ENCODE measurements at places on chromosomes 6 and 20. TPM values are rescaled to one million over a fixed set of nuclear protein-coding genes. Genes with fewer than 3 reads are reported as not detected.

DNA sequence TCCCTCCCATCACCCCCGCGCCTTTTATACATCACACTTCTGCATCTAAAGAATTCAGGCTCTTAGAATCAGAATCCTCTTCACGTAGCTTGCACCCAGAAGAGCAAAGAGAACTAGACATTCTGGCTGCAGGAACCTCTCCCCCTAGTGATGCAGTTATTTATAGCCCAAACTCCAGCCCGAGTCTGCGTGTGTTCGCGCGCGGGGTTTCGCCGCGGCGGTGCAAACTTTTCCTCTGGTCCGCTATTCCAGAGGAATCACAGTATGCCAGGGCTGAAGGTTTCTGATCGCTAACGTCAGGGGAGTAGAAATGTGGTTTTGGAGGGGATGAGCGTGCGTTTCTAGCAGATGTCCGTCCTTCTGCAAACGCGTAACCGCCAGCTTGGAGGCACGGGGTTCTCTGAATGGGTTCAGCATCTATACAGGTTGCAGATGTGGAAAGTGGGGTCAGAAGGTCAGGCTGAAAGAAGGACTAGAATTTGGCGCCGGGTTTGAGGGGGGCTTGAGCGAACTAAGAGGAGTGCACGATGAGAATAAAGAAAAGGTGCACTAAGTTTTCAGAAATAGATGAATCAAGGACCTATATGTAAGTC lies 1.8 kb downstream of the EPHA7 start:
- H3K4me3 ChIP-seq: no peak overlapping the region
- no peak for DNase-seq
- H3K27ac ChIP-seq: no peak overlapping the region
- H3K27me3 ChIP-seq: no peaks in the 10 kb centered on the region
- H3K36me3 ChIP-seq: no peaks in the 10 kb centered on the region

GRCh38 chr20:25344634-25345033 lies 46.0 kb downstream of the ABHD12 start:
- no peak overlapping the region for H3K27ac ChIP-seq
- no peaks in the 10 kb centered on the region for H3K4me1 ChIP-seq
- no peaks in the 10 kb centered on the region for H3K36me3 ChIP-seq

GRCh38 chr20:51469046-51469445 lies 73.5 kb downstream of the NFATC2 start:
- H3K4me1 ChIP-seq: peaks cover 15% of the 10 kb centered on the region
- no peak overlapping the region for H3K27ac ChIP-seq
- DNase-seq: no peak
- H3K27me3 ChIP-seq: no peaks in the 10 kb centered on the region
- H3K4me3 ChIP-seq: no peak overlapping the region

WFDC5 gene
- total RNA-seq: not detected

CFAP206 gene
- not detected for total RNA-seq

GRCh38 chr6:151160929-151161757 lies 78.6 kb upstream of the AKAP12 start:
- no peak overlapping the region for H3K4me3 ChIP-seq
- no peaks in the 10 kb centered on the region for H3K36me3 ChIP-seq
- H3K27ac ChIP-seq: no peak overlapping the region
- no peaks in the 10 kb centered on the region for H3K4me1 ChIP-seq
- no peaks in the 10 kb centered on the region for H3K27me3 ChIP-seq
- no peak for DNase-seq

MEP1A gene
- total RNA-seq: not detected

DNA sequence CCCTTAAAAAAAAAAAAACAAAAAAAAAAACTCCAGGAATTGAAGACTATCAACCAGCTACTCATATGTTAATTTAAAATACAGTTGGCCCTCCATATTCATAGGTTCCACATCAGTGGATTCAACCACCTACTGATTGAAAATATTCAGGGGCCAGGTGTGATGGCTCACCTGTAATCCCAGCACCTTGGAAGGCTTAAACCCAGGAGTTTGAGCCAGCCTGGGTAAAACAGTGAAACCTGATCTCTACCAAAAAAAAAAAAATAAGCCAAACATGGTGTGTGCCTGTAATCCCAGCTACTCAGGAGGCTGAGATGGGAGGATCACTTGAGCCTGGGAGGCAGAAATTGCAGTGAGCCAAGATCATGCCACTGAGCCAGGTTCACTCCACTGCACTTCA lies 72.4 kb upstream of the SMIM8 start:
- H3K27ac ChIP-seq: no peak overlapping the region
- H3K4me1 ChIP-seq: no peaks in the 10 kb centered on the region

RIPK1 gene
- 34.0 TPM for total RNA-seq

DNA sequence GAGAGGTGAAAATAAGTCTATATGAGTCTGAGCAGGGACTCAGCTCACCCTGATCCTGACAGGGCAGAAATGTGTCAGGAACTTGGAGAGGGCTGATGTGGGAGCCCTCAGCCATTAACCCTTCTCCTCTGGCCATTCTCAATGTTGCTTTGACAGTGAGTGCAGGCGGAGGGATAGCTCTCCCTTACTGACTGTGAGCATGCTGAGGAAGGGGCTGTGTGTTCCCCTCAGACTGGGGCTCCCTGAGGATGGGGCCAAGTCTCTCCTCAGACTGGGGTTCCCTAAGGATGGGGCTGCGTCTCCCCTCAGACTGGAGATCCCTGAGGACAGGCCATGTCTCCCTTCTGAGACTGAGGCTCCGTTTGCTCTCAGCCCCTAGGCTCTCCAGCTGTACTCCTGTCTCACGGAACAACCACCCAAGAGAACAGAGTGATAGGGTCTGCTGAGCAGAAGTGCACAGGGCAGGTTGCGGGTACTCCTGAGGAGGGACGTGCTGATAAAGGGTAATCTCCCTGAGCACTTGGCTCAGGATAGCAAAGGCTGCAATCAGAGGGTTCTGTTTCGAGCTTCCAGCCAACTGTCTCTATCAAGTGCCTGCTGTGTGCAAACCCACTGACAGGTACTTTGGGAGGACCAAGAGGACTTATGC lies 141.0 kb downstream of the MRPL14 start:
- H3K27ac ChIP-seq: no peak overlapping the region
- no peaks in the 10 kb centered on the region for H3K36me3 ChIP-seq
- no peaks in the 10 kb centered on the region for H3K27me3 ChIP-seq
- H3K4me3 ChIP-seq: no peak overlapping the region

DNA sequence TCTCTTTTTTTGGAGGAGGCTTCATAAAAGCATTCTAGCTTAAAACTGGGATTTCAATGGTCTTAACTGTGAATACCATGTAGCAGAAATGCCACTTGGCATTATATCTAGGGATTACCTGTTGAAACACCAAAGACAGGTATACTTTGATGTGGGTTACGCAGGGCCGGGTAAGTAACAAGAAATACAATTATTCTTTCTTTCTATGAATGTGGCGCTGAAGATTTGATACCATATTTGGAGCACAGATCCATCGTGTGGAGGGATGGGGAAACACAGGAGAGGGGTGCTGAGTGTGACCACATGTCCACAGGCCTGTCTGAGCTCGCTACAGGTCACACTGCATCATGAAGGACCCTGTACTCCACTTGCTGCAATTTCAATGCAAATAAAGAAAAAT lies 257.8 kb downstream of the GMPR start:
- no peaks in the 10 kb centered on the region for H3K36me3 ChIP-seq
- DNase-seq: no peak
- H3K4me3 ChIP-seq: no peak overlapping the region
- H3K4me1 ChIP-seq: no peaks in the 10 kb centered on the region

CD2AP gene
- 21.8 TPM for total RNA-seq

- no peaks in the 10 kb centered on the region for H3K27me3 ChIP-seq
- no peaks in the 10 kb centered on the region for H3K36me3 ChIP-seq
- no peaks in the 10 kb centered on the region for H3K4me1 ChIP-seq
- no peak overlapping the region for H3K27ac ChIP-seq
Measured at GRCh38 chr6:13445744-13446115, 41.7 kb downstream of the GFOD1 start.

CPXM1 gene
- 0.15 TPM for total RNA-seq

KHDC1L gene
- total RNA-seq: not detected

IL17A gene
- total RNA-seq: not detected

DNA sequence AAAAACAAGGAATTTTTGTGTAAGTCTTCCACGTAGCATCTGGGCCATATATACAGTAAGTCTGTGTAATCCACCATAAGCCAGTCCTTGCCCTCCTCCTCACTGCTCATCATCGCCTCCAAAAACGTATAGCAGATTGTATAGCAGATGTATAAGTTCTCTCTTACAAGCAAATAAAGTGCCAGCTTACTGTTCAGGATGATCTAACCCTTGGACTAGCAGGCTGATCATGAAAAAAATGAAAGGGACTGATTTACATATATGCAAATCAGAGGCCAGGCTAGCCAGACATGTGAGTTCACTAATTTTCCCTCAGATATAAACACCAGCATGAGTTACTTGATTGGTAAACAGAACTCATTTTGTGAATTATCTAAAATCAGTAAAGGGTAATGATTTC lies 171.5 kb downstream of the LY86 start:
- no peaks in the 10 kb centered on the region for H3K36me3 ChIP-seq
- no peaks in the 10 kb centered on the region for H3K4me1 ChIP-seq
- H3K4me3 ChIP-seq: no peak overlapping the region
- DNase-seq: no peak
- H3K27me3 ChIP-seq: no peaks in the 10 kb centered on the region
- no peak overlapping the region for H3K27ac ChIP-seq

BPI gene
- total RNA-seq: not detected

RAET1E gene
- not detected for total RNA-seq

- no peak overlapping the region for H3K4me3 ChIP-seq
- no peaks in the 10 kb centered on the region for H3K36me3 ChIP-seq
- no peaks in the 10 kb centered on the region for H3K27me3 ChIP-seq
- no peaks in the 10 kb centered on the region for H3K4me1 ChIP-seq
Measured at GRCh38 chr6:99933129-99933528, 60.9 kb downstream of the MCHR2 start.

DNA sequence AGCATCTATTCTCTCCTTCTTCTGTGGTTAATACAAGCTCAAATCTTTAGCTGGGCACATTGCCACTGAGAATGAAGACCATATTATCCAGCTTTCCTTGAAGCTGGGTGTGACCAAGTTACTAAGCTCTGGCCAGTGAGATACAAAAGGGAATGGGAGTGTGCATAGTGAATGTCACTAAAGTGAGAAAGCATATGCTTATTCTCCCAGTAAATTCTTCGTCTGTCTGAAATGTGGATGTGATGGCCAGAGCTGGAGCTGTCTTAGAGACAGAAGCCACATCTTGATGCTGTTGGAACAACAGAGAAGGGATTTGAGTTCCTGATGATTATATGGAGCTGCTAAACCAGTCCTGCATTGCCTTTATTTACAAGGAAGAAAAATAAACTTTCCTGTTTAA lies 60.1 kb downstream of the SESN1 start:
- H3K4me3 ChIP-seq: no peak overlapping the region
- no peaks in the 10 kb centered on the region for H3K36me3 ChIP-seq
- peaks cover 8% of the 10 kb centered on the region for H3K4me1 ChIP-seq
- no peak for DNase-seq
- H3K27ac ChIP-seq: no peak overlapping the region

ERGIC3 gene
- total RNA-seq: 137 TPM

TMC2 gene
- not detected for total RNA-seq

- no peak overlapping the region for H3K27ac ChIP-seq
- DNase-seq: no peak
- H3K4me3 ChIP-seq: no peak overlapping the region
- no peaks in the 10 kb centered on the region for H3K36me3 ChIP-seq
Measured at GRCh38 chr20:3262566-3262965, 23.6 kb upstream of the SLC4A11 start.

PNLDC1 gene
- 0.87 TPM for total RNA-seq

GRCh38 chr6:15299430-15300131 lies 53.7 kb downstream of the JARID2 start:
- no peak overlapping the region for H3K4me3 ChIP-seq
- no peaks in the 10 kb centered on the region for H3K36me3 ChIP-seq
- no peak overlapping the region for H3K27ac ChIP-seq
- no peaks in the 10 kb centered on the region for H3K27me3 ChIP-seq
- DNase-seq: no peak
